Stimulated activated CD8-positive, alpha-beta memory T cell treated with anti-CD3 and anti-CD28 coated beads, Interleukin-7, amount 100 ng/mL, for 24 hours (primary cell): ENCODE measurements at places on chromosomes 2 and 18.
A peak's percentile ranks its signal among the peaks of the same experiment; 100 is the strongest.

DNA sequence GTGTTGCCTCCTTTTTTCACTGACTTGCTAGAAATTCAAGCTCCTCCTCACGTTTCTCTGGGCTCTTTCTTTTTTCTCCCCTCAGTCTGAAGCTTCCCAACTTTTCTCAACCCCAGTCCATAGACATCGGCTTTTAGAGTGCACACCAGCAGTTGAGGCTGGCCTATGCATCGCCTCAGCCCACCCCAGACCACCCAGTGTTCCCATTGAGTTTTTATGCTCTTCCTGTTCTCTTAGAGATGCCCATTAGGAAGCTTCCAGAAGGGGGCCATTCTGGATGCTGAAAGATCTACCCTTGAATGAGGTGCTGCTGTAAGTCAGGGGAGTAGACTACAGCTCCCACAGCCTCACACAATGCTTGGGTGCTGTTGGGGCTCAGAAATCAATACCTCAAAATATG lies 12.0 kb upstream of the GYPC start:
- no peak for DNase-seq

DNA sequence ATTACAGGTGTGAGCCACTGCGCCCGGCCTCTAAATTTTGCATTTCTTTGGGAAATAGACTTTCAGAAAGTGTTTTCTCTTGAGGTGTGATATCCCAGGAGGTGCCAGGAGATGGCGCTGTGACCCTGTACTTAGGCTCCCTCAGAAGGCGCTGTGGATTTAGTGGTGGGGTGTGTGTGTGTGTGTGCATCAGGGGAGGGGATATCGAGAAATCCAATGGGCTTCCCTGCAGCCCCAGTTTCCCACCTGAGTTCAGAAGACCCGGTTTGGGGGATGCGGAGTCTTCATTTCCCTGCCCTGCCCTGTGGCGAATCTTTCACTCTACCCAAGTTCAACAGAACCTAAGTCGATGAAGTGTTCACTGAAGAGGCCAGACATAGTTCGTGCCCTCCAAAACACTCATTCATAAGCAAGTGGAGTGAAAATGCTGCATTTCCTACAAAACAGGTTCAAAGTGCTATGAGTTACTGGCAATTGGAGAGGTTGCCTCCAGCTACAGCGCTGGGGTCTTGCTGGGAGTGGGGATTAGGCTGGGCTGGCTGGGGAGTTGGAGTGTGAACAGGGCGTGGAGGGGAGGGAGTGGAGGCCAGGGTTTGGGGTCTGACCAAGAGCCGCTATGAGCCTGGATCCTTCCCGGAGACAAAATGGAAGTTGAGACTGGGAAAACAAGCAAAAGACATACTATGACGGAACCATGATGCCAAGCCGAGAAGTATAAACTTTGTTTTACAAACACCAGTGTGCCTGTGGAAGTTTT lies 6.5 kb upstream of the WNT6 start:
- DNase-seq: peak; percentile 45

GRCh38 chr2:218168635-218169462 lies 2.1 kb upstream of the CXCR1 start:
- peak; percentile 57 for DNase-seq

DNA sequence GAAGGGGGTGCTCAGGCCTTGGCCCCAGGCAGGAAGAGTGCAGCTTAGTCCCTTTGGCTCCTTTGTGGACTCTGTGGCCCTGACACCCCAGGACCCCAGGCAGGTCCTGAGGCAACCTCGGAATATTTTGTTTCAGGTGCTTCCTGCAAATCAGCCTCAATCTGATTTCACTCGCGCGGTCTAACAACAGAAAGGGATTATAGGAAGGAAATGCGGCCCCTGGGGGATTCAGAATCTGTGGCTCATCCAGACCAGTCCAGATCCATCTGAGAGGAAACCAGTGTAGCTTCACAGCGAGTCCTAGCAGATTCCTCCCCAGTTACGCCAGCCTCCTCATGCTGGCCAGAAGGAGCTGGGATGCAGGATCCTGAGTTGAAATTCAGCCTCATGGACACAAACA lies 59.5 kb upstream of the YWHAQ start:
- DNase-seq: no peak
